ENCODE measurements at places on chromosomes 16 and 17.

DNA sequence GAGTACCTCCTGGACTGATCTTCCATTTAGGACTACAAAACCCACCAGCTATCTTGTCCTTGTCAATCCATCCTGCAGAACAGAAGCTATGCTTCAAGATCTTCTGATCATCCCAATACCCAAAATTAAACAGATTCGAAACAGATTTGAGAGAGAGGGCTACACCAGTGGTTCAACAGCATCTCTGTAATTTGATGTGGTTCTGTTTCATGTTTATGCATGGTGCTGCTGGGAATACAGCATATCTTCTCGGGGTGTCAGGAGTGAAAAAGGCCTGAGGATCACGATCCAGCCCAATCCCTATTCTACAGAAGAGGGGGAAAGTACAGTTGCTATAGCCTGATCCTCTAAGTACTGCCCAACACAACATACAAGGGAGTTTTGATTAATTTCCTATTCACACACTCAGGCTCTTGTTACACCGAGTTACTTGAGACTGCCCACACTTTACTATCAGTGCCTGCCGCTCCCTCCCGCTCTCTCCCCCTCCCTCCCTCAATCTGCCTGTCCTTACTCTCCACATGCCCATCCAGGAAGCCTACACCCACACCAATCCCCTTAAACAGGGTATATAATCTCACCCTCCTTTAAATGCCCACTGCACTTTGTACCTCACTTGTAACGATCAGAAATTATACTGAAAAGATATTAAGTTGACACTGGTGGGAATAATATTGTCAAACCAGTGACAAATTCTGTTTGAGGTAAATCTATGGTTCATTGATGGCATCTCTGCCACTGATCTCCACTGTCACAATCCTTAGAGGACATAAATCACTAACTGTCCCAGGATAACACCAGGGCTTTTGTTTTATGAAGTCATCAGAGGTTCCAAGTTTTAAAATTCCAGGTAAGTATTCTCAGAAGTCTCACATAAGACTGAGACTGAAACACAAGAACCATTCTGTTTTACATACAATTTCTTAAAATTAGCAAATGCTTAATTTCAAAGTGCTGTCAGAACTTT is 89.3 kb upstream of the PLEKHM1 start:
- no peak for DNase-seq

DNA sequence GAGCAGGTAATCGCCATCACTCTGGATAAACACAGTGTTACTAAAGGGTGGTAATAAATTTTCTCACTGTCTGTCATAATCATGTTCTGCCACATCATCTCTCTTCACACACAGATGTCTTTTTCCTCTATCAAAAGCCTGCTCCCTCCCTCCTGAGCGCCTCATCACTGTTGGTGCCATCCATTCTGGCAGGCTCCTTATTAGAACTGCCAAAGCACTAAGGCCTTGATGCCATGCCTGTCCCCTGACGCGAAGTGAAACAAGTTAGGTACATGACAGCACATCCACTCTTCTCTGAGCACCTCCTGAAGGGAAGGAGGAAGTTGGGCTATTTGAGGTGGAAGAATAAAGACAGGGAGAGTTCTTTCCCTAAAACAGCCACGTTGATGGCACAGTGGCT is 38.2 kb upstream of the AXIN2 start:
- no peak for DNase-seq

DNA sequence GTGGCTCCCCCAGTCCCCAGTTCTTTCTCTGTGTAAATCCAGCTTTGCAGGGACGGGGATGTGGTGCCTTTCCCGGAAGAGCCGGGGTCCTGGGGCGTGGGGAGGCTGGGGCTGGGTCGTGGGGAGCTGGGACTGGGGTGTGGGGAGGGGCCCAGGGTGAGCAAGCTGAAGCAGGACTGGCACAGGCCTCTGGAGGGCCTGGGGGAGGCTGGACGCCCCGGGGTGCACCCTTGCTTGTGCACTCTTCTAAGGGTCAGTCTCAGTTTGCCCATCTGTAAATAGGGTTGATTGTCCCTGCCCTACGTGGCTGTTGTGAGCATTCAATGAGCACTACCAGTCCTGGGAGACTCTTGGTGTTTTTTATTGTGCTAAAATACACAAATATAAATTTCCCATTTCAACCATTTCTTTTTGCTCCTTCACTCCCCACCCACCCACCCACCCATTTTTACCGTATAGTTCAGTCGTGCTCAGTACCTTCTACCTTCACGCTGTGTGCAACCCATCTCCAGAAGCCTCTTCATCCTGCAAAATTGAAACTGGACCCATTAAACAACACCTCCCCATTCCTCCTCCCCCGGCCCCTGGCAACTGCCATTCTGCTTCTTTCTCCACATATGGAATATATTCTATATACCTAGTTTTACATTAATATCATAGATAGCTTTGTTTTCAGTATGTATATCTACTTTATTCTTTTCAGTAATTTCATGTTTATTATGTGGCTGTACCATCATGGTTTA is 7.8 kb upstream of the TBC1D3B start:
- DNase-seq, result no peak

GRCh38 chr17:15955793-15956541 is 11.0 kb downstream of the ADORA2B start:
- DNase-seq, result no peak

- no peak for DNase-seq
Observed at GRCh38 chr17:38510421-38511149, 82.3 kb downstream of the ARHGAP23 start.

GRCh38 chr16:57618296-57619132 is 9.9 kb upstream of the ADGRG1 start:
- no peak for DNase-seq

DNA sequence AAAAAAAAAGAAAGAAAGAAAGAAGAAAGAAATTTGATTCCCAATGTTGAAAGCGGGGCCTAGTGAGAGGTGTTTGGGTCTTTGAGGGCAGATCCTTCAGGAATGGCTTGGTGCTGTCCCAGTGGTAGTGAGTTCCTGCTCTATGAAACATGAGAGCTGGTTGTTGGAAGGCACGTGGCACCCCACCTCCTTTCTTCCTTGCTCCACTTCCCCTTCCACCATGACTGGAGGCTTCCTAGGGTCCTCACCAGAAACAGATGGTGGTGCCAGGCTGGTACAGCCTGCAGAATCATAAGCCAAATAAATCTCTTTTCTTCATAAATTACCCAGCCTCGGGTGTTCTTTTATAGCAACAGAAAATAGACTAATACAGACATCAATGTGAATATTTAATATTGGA is 147.3 kb upstream of the KCNJ18 start:
- DNase-seq, result no peak

- no peak for DNase-seq
Observed at GRCh38 chr16:57977418-57978069, 6.6 kb upstream of the CNGB1 start.

DNA sequence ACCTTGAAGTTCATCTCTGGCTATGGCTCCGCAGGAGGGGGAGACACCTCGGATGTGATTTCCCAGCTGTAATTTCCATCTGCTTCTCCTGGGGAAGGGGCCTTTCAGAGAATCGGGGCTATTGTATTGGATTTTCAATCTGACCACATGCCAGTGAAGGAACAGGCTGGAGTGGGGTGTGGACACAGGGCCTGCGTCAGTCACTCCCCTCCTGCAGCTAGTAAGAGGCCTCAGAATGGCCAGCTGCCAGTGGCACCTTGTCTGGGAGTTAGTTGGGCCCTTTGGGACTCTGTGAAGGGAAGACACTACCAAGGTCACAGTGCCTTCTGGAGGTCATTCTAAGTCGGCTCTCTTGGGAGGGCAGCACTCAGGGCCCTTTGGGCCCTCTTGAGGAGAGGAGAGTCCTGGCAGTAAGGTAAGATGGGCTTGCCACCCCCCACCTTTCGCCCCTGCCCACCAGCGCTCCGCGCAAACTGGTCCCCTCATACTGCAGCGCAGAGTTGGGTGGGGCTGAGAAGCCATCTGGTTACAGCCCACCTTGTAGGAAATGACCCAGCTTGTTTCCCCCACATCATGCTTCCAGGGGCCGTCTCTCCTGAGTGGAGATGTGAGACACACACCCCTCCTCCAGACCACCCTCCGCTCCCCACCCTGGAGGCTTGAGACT is 5.4 kb downstream of the NXPH3 start:
- DNase-seq, result no peak

- no peak for DNase-seq
Observed at GRCh38 chr16:15770107-15770506, 86.7 kb downstream of the MYH11 start.

All from stimulated activated CD4-positive, alpha-beta T cell treated with anti-CD3 and anti-CD28 coated beads, Interleukin-2, amount 100 ng/mL, for 24 hours (primary cell).